ENCODE measurements at places on chromosomes 3 and 15. TPM values are rescaled to one million over a fixed set of nuclear protein-coding genes. Genes with fewer than 3 reads are reported as not detected.

The IMPG2 gene
- total RNA-seq = 0.03 TPM

The SAMMSON gene
- not detected for total RNA-seq

The RHOV gene
- not detected for total RNA-seq

DNA sequence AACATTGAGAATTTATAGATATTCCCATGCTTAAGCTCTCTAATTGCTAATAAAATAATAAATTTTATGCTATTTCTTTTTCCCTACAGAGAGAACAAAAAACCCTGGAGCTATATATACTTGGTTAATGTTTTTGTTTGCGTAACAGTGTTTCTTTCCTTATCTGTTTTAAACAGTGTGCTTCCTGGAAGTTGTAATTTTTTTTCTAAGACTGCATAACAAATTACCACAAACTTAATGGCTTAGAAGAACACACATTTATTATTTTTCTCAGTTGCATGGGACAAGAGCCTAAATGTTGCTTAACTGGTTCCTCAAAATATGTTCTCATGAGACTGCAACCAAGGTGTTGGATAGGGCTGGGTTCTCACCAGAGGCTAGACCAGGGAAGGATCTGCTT lies 49.7 kb upstream of the DPH6 start:
- H3K27ac ChIP-seq = no peak overlapping the region
- no peak for DNase-seq
- H3K36me3 ChIP-seq = no peaks in the 10 kb centered on the region
- no peaks in the 10 kb centered on the region for H3K27me3 ChIP-seq

The EFCAB12 gene
- 0.13 TPM for total RNA-seq

The ZNF385D gene
- total RNA-seq = 1.9 TPM

The ST8SIA2 gene
- 13.6 TPM for total RNA-seq

DNA sequence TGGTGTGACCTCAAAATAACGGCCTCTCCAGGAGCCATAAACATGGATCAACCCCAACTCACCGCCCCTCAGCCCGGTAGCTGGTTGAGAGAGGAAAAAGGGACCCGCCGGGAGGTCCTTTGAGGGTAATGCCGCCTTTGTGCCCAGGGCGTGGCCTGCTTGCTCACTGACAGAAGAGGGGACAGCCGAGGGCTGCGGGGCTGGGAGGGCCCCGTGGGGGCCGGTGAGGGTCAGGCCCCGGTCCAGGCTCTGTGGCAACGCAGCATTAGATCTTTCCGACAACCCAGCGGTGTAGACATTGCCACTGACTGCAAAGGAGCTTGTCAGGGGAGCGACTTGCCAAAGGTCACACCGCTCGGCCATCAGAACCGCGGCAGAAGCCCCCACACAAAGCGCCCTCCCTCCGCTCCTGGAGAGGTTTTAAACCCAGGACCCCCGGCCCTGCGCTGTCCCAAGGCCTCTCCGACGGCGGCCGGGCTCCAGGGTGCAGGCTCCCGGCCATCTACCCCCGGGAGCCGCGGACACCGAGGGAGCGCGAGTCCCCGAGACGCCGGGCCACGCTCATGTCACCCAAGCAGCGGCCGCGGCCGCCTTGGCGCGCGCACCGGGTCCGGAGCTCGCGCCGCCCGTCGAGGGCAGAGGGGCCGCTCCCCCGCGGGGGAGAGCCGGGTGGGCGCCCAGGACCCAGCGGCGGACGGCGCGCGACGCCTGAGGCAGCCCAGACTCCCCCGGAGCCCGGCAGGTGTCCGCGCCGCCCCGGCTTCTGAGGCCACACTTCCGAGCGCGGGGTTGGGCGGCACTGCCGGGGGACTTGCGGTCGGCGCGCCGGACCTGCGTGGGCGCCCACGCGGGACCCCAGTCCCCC lies 975 bp downstream of the PCSK6 start:
- peak; percentile 75 for DNase-seq
- peak overlapping the region; percentile 47 for H3K4me3 ChIP-seq
- H3K36me3 ChIP-seq = no peaks in the 10 kb centered on the region
- H3K27ac ChIP-seq = no peak overlapping the region
- peaks cover 77% of the 10 kb centered on the region for H3K27me3 ChIP-seq

- no peak for DNase-seq
- H3K4me3 ChIP-seq = no peak overlapping the region
- H3K27ac ChIP-seq = no peak overlapping the region
These were observed 194.1 kb upstream of the ARHGEF26 start for GRCh38 chr3:153927107-153927506.

- H3K27ac ChIP-seq = no peak overlapping the region
- DNase-seq = peak; percentile 50
- no peaks in the 10 kb centered on the region for H3K36me3 ChIP-seq
- H3K27me3 ChIP-seq = no peaks in the 10 kb centered on the region
- H3K4me3 ChIP-seq = no peak overlapping the region
These were observed 67.9 kb upstream of the MITF start for GRCh38 chr3:69671082-69671952.

The LRRC2 gene
- total RNA-seq = not detected

DNA sequence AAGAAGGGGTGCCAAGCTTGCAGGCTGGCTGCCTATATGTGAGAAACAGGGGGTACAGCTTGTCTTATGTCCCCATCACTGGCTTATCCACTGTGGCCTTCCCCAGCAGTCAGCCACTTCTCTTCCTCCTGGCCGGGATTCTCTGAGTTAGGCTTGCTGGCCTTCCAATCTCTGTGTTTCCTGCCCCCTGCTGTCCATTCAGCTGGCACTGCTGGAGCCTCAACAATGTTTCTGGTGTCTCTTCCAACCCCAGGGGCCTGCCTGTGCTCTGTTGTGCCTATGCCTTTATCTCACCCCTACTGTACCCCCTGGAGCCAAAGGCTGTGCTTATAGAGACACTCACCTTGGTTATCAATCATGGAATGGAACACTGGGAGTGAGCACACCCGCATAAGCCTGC lies 36.5 kb downstream of the ANAPC13 start:
- peaks cover 4% of the 10 kb centered on the region for H3K4me1 ChIP-seq
- no peak overlapping the region for H3K27ac ChIP-seq
- no peaks in the 10 kb centered on the region for H3K27me3 ChIP-seq
- peak; percentile 69 for DNase-seq
- no peak overlapping the region for H3K4me3 ChIP-seq
- no peaks in the 10 kb centered on the region for H3K36me3 ChIP-seq

DNA sequence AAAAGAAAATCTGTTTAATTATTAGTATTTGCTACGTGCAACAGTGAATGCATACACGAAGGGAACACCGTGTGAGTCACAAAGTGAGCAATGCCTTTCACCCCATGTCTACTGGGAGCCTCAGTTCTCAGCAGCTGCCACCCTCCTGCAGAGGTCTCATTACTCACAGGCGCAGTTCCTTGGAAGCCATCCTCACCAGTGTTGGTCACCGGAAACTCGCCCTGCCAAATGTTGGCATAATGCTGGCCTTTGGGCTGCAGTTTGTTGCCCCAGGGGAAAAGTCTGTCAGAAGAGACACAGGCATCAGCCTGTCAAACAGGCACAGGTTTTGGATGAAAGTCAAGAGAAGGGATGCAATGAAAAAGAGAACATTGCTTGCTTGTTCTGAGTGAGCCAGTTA lies 50.1 kb downstream of the SUMF1 start:
- no peak overlapping the region for H3K4me3 ChIP-seq
- H3K27me3 ChIP-seq = no peaks in the 10 kb centered on the region
- H3K36me3 ChIP-seq = no peaks in the 10 kb centered on the region
- no peaks in the 10 kb centered on the region for H3K4me1 ChIP-seq
- no peak for DNase-seq

DNA sequence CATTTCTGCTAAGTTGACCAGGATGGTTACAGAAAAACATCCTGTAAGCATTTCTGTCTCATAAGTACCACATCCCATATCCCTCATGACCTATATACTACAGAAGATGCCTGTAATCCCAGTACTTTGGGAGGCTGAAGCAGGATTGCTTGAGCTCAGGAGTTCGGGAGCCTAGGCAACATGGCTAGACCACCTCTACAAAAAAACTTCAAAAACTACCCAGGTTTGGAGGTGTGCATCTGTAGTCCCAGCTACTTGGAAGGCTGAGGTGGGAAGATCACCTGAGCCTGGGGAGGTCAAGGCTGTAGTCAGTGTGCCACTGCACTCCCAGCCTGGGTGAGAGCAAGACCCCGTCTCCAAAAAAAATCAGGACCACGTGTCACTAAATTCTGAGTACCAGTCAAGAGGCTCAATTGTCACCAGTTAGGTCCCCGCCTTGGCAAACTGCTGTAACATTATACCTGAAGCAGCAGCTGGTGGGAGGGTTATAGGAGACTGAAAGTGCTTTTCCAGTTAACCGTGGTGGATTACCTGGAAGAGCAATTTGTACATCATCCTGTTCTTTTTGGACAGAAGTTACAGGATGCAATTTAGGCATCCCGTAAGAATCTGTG lies 6.2 kb downstream of the RPL32 start:
- DNase-seq = no peak
- no peaks in the 10 kb centered on the region for H3K27me3 ChIP-seq
- peak overlapping the region; percentile 43 for H3K27ac ChIP-seq
- no peak overlapping the region for H3K4me3 ChIP-seq

The BTLA gene
- 3.9 TPM for total RNA-seq

- H3K27ac ChIP-seq = no peak overlapping the region
- DNase-seq = no peak
- peaks cover 51% of the 10 kb centered on the region for H3K27me3 ChIP-seq
- H3K4me3 ChIP-seq = no peak overlapping the region
- no peaks in the 10 kb centered on the region for H3K36me3 ChIP-seq
- H3K4me1 ChIP-seq = peaks cover 22% of the 10 kb centered on the region
These were observed 66.1 kb upstream of the GLCE start for GRCh38 chr15:69094124-69094921.

- H3K36me3 ChIP-seq = no peaks in the 10 kb centered on the region
- H3K4me3 ChIP-seq = no peak overlapping the region
- DNase-seq = no peak
- no peaks in the 10 kb centered on the region for H3K27me3 ChIP-seq
- no peak overlapping the region for H3K27ac ChIP-seq
These were observed 2.2 kb downstream of the LRCH3 start for GRCh38 chr3:197793247-197793646.

GRCh38 chr15:31405200-31405920 lies 78.7 kb downstream of the KLF13 start:
- H3K27ac ChIP-seq = no peak overlapping the region
- no peaks in the 10 kb centered on the region for H3K36me3 ChIP-seq
- no peaks in the 10 kb centered on the region for H3K27me3 ChIP-seq

GRCh38 chr3:9875448-9875847 lies 4.6 kb downstream of the CIDEC start:
- H3K36me3 ChIP-seq = no peaks in the 10 kb centered on the region
- no peaks in the 10 kb centered on the region for H3K4me1 ChIP-seq
- no peak overlapping the region for H3K27ac ChIP-seq
- no peak for DNase-seq
- no peaks in the 10 kb centered on the region for H3K27me3 ChIP-seq

GRCh38 chr3:51874889-51875288 lies 512 bp downstream of the IQCF5 start:
- DNase-seq = no peak
- no peaks in the 10 kb centered on the region for H3K27me3 ChIP-seq
- no peaks in the 10 kb centered on the region for H3K4me1 ChIP-seq
- no peaks in the 10 kb centered on the region for H3K36me3 ChIP-seq

GRCh38 chr3:46701181-46701939 lies at the start of gene TMIE:
TSS of gene TMIE (plus strand) at chr3:46701392. CDS start at chr3:46701488, 96 bp downstream.
- peak; percentile 65 for DNase-seq
- peak within 1 kb of the TSS; percentile 49 for H3K4me3 ChIP-seq
- H3K27ac ChIP-seq = no peak within 1 kb of the TSS
- peaks cover 45% of the 10 kb centered on the region for H3K27me3 ChIP-seq
- no peaks in the 10 kb centered on the region for H3K36me3 ChIP-seq

DNA sequence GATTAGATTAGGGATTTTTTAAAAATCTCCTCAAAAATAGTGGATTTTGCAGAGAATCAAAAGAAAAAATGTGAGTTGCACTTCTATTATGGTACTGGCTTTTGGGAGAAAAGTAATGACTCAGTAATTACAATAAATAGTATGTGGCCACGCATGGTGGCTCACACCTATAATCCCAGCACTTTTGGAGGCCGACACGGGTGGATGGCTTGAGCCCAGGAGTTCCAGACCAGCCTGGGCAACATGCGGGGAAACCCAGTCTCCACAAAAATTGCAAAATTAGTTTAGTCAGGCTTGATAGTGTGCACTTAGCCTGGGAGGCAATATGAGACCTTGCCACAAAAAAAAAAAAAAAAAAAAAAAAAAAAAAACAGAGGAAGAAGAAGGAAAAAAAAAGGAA lies 1098.2 kb downstream of the ZPLD1 start:
- H3K4me1 ChIP-seq = peaks cover 4% of the 10 kb centered on the region
- H3K27ac ChIP-seq = no peak overlapping the region
- no peak for DNase-seq
- no peaks in the 10 kb centered on the region for H3K27me3 ChIP-seq
- no peak overlapping the region for H3K4me3 ChIP-seq

DNA sequence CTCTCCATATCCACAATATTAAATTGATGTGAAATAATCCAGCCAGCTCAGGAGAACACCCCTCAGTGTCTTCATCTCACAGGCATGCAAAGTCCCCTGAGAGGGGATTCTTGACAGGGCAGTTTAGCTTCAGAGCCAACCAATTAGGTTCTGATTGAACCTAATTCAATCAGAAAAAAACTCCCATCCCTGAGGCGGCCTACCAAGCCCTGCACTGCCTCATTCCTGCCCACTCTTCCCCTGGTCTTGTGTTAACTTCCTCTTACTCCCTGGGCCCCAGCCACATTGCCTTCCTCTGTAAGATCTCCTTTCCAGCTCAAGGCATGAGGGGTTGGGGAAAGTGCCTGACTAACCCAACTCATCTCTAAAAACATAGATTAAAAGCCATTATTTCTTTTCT lies 46.1 kb downstream of the FRMD4B start:
- H3K4me1 ChIP-seq = no peaks in the 10 kb centered on the region
- no peaks in the 10 kb centered on the region for H3K36me3 ChIP-seq
- no peaks in the 10 kb centered on the region for H3K27me3 ChIP-seq
- DNase-seq = no peak
- no peak overlapping the region for H3K4me3 ChIP-seq
- no peak overlapping the region for H3K27ac ChIP-seq

DNA sequence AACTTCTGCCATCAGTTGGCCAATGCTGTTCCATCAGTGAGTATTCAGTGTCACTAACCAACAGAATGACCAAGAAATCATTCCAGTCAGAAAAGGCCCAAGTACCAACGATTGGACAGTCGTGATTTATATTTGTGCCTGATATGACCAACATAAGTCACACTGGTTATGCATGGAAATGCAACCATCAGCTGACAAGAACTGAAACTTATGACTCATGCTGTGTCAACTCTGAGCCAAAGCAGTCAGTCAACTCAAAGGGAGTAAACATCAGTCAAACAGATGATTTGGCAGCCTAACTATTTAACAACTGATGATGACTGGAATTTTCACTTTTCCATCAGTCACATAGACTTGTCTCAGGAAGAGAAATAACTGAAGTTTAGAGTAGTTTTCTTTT lies 142.4 kb downstream of the ANXA2 start:
- no peak overlapping the region for H3K4me3 ChIP-seq
- H3K36me3 ChIP-seq = no peaks in the 10 kb centered on the region
- no peaks in the 10 kb centered on the region for H3K4me1 ChIP-seq
- DNase-seq = no peak
- H3K27me3 ChIP-seq = no peaks in the 10 kb centered on the region

Measured in neural progenitor cell (in vitro differentiated cells).